Choroid plexus epithelial cell (primary cell): ENCODE measurements at places on chromosomes 6 and 20.

GRCh38 chr6:163728442-163729126, 314.1 kb downstream of the QKI start:
- DNase-seq: no peak

DNA sequence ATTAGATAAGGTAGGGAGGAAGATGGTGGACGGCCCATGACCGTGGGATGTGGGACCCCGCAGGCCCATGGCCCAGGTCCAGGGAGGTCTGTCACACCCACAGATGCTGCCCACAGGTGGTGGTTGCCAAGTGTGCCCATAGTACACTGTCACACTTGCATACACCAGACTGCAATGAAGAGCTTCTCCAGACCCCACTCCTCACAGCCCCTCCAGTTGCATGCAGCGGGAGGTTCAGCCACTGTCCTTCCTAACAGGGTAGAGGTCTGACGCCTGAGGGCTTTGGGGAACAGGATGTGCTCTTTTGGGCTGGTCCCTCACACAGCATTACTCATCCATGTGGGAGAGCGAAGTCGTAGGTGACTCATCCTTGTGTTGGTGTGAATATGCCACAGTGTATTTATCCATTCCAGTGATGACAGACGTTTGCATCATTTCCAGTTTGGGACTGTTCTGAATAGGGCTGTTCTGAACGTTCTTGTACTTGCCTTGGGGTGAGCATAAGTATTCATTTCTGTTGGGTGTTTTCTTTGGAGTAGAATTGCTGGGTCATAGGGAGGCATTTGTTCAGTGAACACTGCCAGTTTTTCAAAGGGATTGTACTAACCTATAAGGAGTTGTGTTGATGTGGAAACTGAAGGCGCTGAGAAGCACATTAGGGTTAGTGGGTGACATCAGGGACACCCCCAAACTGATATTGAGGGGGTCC, 10.1 kb upstream of the PYGB start:
- peak; percentile 99 for DNase-seq

GRCh38 chr6:90502866-90503407, 83.9 kb downstream of the MAP3K7 start:
- DNase-seq: peak; percentile 17

DNA sequence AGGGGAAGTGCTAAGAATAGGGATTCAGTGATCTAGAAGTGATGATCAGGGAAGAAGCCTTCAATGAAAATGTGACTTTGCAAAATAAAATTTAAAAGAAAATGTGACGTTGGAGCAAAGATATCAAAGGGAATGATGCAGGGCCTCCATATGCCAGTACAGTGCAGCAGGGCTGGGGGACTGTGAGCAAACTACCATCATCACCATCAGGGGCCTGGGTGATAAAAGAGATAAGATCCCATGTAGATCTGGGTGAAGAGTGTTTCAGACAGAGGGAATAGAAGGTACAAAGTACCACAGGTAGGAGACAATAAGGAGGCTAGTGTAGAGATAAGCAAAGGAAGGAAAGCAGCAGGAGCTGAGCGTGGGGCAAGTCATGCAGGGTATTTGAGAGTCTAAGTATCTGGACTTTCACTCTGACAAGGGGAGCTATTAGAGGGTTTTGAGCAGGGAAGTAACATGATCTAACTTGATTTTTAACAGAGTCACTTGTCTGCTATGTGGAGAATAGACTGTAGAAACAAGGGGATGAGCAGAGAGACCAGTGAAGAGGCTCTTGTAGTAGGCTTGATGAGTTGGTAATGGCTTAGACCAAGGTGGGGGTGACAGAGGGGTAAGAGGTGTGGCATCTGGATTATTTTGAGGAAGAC, 295.6 kb downstream of the ZFAND3 start:
- DNase-seq: no peak

DNA sequence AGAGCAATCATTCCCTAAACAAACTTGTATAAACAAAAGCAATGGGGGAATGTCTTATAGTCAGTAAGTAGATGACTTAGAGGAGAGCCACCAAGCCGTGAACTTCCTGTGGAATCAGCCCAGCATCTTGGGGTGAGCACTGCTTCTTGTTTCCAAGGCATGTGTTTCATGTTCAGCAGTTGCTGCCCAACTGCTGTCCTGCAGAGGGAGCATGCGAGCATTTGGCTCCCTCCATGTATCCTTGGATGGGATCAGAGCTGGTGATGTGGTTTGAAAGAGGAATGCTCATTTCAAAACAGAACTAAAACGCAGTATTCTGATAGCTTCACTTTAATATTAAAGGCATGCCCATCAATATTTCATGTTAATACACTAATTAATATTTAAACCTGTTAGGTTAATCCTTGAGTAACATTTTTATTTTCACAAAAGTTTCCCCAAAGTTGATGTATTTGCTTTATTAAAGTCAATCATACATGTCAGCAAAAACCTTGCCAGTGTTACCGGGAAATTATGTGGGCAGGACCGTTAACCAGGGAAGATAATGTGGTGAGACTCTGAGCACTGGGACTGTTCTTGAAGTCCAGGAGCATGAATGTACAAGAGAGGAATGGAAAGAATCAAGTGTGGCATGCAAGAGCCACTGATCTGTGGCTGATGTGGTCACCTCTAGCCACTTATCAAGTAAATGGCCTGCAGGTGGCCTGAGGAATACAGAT, 172.1 kb upstream of the GGTLC1 start:
- DNase-seq: peak; percentile 87

GRCh38 chr20:59217794-59218280, 54.2 kb downstream of the ZNF831 start:
- DNase-seq: no peak

GRCh38 chr6:113881478-113881980, 24.4 kb downstream of the MARCKS start:
- DNase-seq: no peak

DNA sequence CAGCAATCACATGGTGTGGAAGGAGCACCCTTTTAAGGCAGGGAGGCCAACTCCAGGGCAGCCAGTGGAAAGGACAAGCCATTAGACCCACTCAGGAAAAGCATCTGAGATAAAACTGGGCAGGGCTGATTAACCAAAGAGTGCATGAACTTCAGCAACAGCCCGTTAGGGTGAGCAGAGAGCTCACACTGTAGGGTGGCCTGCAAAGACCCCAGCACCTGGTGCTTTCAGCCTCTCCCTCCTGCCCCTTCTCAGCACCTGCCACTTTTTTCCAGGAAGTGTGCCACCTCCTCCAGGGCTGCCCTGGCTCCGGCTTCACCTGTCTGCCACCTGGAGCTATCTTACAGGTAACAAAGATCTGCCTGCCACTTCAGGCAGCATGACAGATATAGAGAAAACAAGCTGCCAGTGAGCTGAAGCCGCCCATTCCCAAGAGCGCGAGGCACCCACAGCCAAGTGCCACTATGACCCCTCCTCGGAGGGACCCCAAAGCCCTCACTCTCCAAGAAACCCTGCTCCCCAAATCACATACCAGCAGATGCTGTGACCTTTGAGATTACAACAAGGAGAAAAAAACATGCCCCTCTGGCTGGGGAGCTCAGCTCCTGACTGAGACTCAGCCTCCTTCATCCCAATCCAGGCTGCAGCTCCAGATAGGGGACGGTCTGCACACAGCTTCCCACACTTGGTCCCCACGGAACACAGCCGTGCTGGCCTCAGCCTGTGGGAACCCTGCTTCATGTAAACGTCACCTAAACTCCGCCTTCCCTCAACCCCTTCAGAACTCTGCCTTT, 71.2 kb downstream of the ABHD12 start:
- DNase-seq: no peak

- DNase-seq: peak; percentile 45
Observed at GRCh38 chr6:37259191-37259590, 1.2 kb upstream of the TMEM217 start.

- DNase-seq: no peak
Observed at GRCh38 chr20:19571996-19572395, 186.1 kb upstream of the RIN2 start.
